ENCODE measurements at places on chromosomes 5 and 9.
A peak's percentile ranks its signal among the peaks of the same experiment; 100 is the strongest.

DNA sequence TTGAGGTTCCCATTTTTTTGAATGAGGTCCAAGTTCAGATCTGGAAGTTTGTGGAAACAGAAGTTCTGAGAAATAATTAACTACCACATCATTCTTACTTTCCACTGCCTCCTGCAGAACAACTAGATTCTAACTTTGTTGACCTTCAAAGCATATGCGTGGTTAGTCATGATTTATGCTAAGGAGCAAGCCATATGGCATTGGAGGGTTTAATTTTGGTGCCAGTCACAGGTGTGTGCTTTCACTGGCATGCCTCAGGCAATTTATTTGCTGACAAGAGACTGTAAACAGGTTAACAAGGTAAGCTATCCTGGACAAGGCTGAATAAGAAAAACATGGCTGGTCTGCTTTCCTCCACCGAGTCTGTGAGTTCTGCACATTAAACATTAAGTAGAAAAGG, 31.5 kb downstream of the HMHB1 start:
- no peak for DNase-seq

DNA sequence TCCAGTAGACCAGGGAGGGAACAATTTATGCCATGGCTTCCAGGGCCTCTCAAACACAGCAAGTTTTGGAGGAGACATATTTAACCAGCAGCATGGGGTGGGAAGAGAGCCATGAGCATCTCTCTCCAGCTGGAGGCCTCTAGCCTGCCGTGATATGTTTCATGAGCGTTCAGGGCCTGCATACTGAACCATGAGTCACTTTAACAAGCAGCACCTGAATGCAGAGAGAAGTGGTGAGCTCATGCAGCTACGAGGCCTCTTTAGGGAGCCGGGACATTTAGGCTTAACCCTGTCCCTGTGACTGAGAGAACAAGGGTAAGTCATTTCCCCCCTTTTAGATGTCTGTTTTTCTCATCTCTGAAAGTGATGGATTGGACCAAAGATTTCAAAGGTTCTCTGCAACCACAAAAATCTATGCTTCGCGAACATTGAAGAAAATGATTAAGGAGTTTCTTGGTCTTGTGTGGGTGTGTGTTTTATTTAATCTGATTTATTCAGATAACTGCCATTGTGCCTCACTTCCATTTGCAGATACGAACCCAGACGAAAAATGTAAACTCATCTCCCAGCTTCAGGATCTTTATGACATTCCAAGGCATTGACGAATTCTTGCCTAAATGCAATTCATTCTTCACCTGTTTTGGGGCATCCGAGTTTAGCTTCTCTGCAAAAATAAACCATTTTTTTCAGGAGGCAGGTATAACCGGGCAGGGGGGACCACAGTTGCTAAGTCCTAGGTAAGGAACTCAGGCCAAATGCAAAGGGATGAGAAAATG, 157.0 kb downstream of the GABBR2 start:
- DNase-seq, result no peak

- no peak for DNase-seq
Observed at GRCh38 chr5:59081693-59082092, 498.8 kb downstream of the RAB3C start.

GRCh38 chr9:68513385-68513784, 27.3 kb downstream of the TMEM252 start:
- DNase-seq, result no peak

DNA sequence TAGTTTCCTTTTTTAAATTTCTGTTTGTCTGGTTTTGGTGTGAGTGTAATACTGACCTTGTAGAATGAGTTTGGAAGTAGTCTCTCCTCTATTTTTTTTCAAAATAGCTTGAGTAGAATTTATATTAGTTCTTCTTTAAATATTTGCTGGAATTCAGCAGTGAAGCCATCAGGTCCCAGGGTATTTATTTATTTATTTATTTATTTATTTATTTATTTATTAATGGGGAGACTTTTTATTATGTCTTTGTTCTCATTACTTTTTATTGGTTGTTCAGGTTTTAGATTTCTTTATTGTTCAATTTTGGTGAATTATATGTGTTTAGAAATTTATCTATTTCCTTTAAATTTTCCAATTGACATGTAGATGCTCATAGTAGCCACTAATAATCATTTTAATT, 875.8 kb upstream of the COX7C start:
- DNase-seq, result no peak

GRCh38 chr9:93255994-93256877, 72.3 kb downstream of the WNK2 start:
- DNase-seq, result peak; percentile 61

Data from type B pancreatic cell (in vitro differentiated cells).